Kidney (tissue), 22 donors: ENCODE measurements at places on chromosomes 7 and 10. TPM values are rescaled to one million over a fixed set of nuclear protein-coding genes. Genes with fewer than 3 reads are reported as not detected.

LRCH4 gene
- total RNA-seq = 62.9 TPM

GRID2IP gene
- 0.76 TPM for total RNA-seq

DPY19L1 gene
- 32.4 TPM for total RNA-seq

PON1 gene
- total RNA-seq = not detected

HOXA6 gene
- 22.0 TPM for total RNA-seq

KIF20B gene
- total RNA-seq = 7.3 TPM

C10orf53 gene
- not detected for total RNA-seq

CPA1 gene
- 0.50 TPM for total RNA-seq

DNA sequence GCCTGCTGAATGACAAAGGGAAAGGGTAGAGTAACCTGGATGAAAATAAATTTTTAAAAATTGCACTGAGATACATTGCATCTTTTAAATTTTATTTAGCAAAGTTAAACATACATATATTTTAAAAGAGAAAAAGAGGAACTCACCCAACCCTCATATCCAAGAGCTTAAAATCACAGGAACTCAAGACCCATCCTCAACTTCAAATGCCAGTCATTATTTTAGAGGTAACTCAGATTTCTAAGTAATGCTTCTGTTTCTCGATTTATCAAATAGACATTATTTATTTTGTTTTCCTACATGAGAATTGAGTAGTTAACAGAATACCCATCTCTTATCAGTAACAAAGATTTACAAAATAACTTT lies 32.4 kb upstream of the KMT2E start:
- DNase-seq = no peak
- no peak overlapping the region for H3K27ac ChIP-seq
- peaks cover 21% of the 10 kb centered on the region for H3K4me1 ChIP-seq
- H3K27me3 ChIP-seq = no peaks in the 10 kb centered on the region
- no peak overlapping the region for H3K4me3 ChIP-seq

DNA sequence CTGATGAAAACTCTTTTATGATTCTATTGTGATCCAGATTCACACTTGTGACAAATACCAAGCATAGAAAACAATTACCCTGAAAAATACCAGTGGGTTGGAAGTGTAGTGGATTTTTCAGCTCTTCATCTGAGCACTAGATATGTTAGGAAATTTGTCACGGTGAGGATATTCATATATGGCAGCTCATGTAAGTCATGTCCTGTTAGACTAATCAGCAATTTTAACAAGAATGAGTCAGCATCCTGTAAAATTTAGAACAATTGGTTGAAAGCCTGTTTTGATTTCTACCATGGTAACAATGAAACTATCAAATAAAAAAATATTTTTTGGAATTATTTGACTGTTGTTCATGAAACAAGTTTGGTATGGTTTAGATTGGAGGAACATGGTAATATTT lies 334.3 kb downstream of the CACNA2D1 start:
- H3K27me3 ChIP-seq = no peaks in the 10 kb centered on the region
- H3K4me1 ChIP-seq = no peaks in the 10 kb centered on the region
- no peak for DNase-seq

- H3K36me3 ChIP-seq = no peaks in the 10 kb centered on the region
- peaks cover 21% of the 10 kb centered on the region for H3K27me3 ChIP-seq
- peak; percentile 46 for DNase-seq
- H3K4me3 ChIP-seq = no peak within 1 kb of the TSS
- H3K27ac ChIP-seq = no peak within 1 kb of the TSS
Measured at GRCh38 chr10:66925896-66926715, at the start of gene LRRTM3. Gene LRRTM3 (plus strand): TSS chr10:66926036.

- H3K36me3 ChIP-seq = peaks cover 8% of the 10 kb centered on the region
- no peaks in the 10 kb centered on the region for H3K27me3 ChIP-seq
- H3K4me1 ChIP-seq = peaks cover 25% of the 10 kb centered on the region
- H3K4me3 ChIP-seq = no peak overlapping the region
- DNase-seq = no peak
Measured at GRCh38 chr7:157357129-157358040, 20.6 kb downstream of the DNAJB6 start.

- no peaks in the 10 kb centered on the region for H3K4me1 ChIP-seq
- H3K4me3 ChIP-seq = no peak overlapping the region
- no peaks in the 10 kb centered on the region for H3K36me3 ChIP-seq
- no peak overlapping the region for H3K27ac ChIP-seq
- H3K27me3 ChIP-seq = peaks cover 4% of the 10 kb centered on the region
- peak; percentile 22 for DNase-seq
Measured at GRCh38 chr10:123274306-123275135, 120.3 kb downstream of the BUB3 start.

GRCh38 chr7:129351320-129351719 lies 82.9 kb upstream of the STRIP2 start:
- no peaks in the 10 kb centered on the region for H3K36me3 ChIP-seq
- H3K4me3 ChIP-seq = no peak overlapping the region
- no peak overlapping the region for H3K27ac ChIP-seq
- DNase-seq = no peak

GRCh38 chr10:86446440-86446839 lies 75.2 kb downstream of the WAPL start:
- H3K36me3 ChIP-seq = peaks cover 2% of the 10 kb centered on the region
- no peak overlapping the region for H3K4me3 ChIP-seq
- H3K27ac ChIP-seq = no peak overlapping the region

GRCh38 chr10:122981066-122981464 lies 864 bp downstream of the PSTK start:
- H3K4me1 ChIP-seq = peaks cover 6% of the 10 kb centered on the region
- H3K4me3 ChIP-seq = peak overlapping the region; percentile 65
- no peaks in the 10 kb centered on the region for H3K27me3 ChIP-seq
- H3K36me3 ChIP-seq = no peaks in the 10 kb centered on the region
- peak; percentile 65 for DNase-seq

- H3K4me3 ChIP-seq = peak overlapping the region; percentile 95
- H3K27ac ChIP-seq = peak overlapping the region; percentile 99
- DNase-seq = no peak
- H3K4me1 ChIP-seq = peaks cover 2% of the 10 kb centered on the region
Measured at GRCh38 chr10:69123306-69123746, 652 bp upstream of the VPS26A start.

- no peaks in the 10 kb centered on the region for H3K27me3 ChIP-seq
- no peak for DNase-seq
- H3K4me1 ChIP-seq = no peaks in the 10 kb centered on the region
- H3K36me3 ChIP-seq = no peaks in the 10 kb centered on the region
Measured at GRCh38 chr7:87506246-87507180, 31.0 kb upstream of the ABCB4 start.

DNA sequence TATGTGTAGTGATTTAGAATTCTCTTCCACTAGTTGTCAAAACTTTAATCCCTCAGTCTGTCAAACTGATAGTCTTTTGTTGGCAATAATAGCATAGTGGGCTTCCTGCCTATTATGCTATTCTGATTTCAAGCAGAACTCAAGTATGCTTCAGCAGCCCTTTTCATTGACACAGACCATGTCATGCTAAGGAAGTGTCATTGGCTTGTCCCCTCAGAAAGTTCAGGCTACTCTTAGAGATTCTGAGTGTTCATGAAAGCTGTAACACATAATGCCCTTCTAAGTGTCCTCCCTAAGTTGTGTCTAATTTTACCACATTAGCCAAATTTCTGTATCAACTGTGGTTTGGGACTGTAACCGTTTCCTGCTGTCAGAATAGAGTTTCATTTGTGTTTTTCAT lies 198.7 kb downstream of the THSD7A start:
- no peaks in the 10 kb centered on the region for H3K36me3 ChIP-seq
- no peaks in the 10 kb centered on the region for H3K27me3 ChIP-seq
- H3K4me1 ChIP-seq = no peaks in the 10 kb centered on the region
- no peak overlapping the region for H3K4me3 ChIP-seq
- no peak for DNase-seq

- no peaks in the 10 kb centered on the region for H3K27me3 ChIP-seq
- H3K27ac ChIP-seq = no peak overlapping the region
- no peaks in the 10 kb centered on the region for H3K4me1 ChIP-seq
- H3K4me3 ChIP-seq = no peak overlapping the region
- H3K36me3 ChIP-seq = no peaks in the 10 kb centered on the region
- no peak for DNase-seq
Measured at GRCh38 chr10:65231148-65231547, 1694.7 kb upstream of the LRRTM3 start.

- no peaks in the 10 kb centered on the region for H3K36me3 ChIP-seq
- H3K27me3 ChIP-seq = no peaks in the 10 kb centered on the region
- H3K4me3 ChIP-seq = no peak overlapping the region
- no peak overlapping the region for H3K27ac ChIP-seq
Measured at GRCh38 chr10:12602521-12602920, 253.2 kb downstream of the CAMK1D start.

DNA sequence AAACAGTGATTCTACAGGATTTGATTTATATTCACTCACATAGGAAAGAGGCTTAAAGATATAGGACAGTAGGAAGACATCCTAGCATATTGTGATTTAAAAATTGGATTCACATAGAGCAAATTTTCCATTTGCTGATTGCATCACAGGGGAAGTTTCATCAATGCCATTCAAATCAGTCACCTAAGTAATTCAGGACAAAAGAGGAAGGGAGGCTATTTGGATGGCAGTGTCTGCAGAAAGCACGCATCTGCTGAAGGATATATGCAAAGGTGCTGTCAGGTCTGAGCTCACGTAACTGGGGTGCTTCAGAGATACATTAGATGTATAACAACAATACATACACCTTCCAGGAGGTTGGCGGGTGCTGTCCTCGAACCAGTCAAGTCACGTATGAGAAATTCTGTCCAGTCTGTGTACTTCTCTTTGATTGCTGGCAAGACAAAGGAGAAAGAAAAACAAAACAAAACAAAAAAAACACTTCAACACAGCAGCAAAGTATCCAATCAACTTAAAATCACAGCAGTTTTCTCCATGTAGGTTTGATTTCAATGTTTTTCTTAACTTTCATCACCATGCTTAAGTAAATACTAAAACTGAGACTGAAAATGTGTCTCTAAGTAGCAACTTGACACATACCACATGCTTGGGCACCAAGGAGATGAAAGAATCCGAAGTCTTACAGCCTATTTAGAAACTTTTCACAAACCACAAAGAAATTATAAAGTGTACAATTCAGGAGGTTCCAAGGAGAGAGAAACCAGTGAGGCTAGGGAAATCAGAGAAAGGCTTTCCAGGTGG lies 125.1 kb downstream of the SFMBT2 start:
- no peaks in the 10 kb centered on the region for H3K36me3 ChIP-seq
- DNase-seq = no peak
- H3K27ac ChIP-seq = no peak overlapping the region
- no peak overlapping the region for H3K4me3 ChIP-seq
- no peaks in the 10 kb centered on the region for H3K27me3 ChIP-seq

DNA sequence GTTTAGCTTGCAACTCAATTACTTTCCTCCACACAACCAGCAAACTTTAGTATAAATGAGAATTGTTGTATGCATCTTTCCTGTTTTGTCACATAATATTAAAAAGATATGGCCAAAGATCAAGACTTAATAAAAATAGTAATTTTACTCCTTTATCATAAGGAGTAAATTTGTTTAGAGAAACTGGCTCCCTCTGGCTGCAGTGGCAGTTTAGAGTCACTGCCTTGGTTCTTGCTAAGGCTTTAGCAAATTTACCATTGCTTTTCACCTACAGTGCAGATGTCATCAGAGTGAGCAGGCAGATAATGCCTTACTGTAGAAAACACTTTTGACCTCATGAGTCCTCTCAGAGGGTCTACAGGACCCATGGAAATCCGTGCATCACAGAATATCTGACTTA lies 2.6 kb downstream of the PRPF18 start:
- peaks cover 10% of the 10 kb centered on the region for H3K36me3 ChIP-seq
- H3K4me1 ChIP-seq = peaks cover 8% of the 10 kb centered on the region
- no peak for DNase-seq

DNA sequence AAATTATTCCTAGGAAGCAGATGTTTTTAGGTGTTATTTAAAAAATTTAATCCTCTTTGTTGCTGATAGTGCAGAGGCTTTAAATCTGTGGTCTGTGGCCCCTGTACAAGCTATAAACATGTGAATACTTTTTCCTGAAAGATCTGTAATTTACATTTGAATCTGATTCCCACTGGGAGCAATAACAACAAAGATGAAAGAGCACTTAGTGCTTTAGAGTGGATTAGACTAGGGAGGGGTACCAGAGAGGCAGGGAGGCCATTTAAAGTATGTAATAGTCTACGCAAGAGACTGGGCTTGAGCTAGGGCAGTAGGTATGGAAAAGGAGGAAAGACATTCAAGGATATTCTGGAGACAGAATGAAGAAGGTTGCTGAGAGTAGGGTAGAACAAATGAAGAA lies 19.1 kb downstream of the BTRC start:
- no peaks in the 10 kb centered on the region for H3K4me1 ChIP-seq
- DNase-seq = no peak
- H3K27me3 ChIP-seq = no peaks in the 10 kb centered on the region
- no peak overlapping the region for H3K4me3 ChIP-seq

DNA sequence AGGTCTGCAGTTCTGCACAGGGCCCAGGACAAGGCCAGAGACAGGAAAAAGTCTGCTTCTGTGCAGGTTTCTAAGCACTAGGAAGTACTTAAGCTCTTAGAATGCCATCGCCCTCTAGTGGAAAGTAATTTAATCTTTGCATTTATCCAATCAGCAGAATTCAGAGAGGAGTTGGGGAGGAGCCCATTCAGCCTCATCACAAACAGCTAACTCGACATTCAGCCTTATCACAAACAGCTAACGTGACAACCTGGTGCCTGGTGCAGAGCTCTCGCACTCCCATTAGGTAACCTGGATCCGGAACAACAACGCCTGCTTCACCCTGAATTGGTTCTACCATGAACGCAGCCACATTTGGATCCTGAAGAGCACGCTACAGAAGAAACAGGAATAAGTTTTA lies 15.2 kb downstream of the OAT start:
- H3K4me3 ChIP-seq = no peak overlapping the region
- H3K27ac ChIP-seq = no peak overlapping the region
- peaks cover 45% of the 10 kb centered on the region for H3K36me3 ChIP-seq
- H3K27me3 ChIP-seq = no peaks in the 10 kb centered on the region
- H3K4me1 ChIP-seq = no peaks in the 10 kb centered on the region

GRCh38 chr7:54485044-54485443 lies 57.1 kb upstream of the VSTM2A start:
- H3K27ac ChIP-seq = no peak overlapping the region
- H3K36me3 ChIP-seq = no peaks in the 10 kb centered on the region
- no peak overlapping the region for H3K4me3 ChIP-seq
- no peaks in the 10 kb centered on the region for H3K27me3 ChIP-seq
- no peak for DNase-seq

- no peaks in the 10 kb centered on the region for H3K4me1 ChIP-seq
- H3K36me3 ChIP-seq = no peaks in the 10 kb centered on the region
- DNase-seq = no peak
- no peaks in the 10 kb centered on the region for H3K27me3 ChIP-seq
Measured at GRCh38 chr10:91474009-91474408, 63.9 kb downstream of the HECTD2 start.

GRCh38 chr7:139899328-139899955 lies 70.4 kb downstream of the TBXAS1 start:
- no peak overlapping the region for H3K4me3 ChIP-seq
- no peaks in the 10 kb centered on the region for H3K4me1 ChIP-seq
- no peaks in the 10 kb centered on the region for H3K36me3 ChIP-seq

- no peaks in the 10 kb centered on the region for H3K27me3 ChIP-seq
- no peak overlapping the region for H3K4me3 ChIP-seq
- DNase-seq = peak; percentile 77
- no peak overlapping the region for H3K27ac ChIP-seq
Measured at GRCh38 chr7:73978661-73979563, 49.1 kb upstream of the ELN start.

GRCh38 chr7:156496865-156497264 lies 143.7 kb upstream of the RNF32 start:
- H3K4me1 ChIP-seq = no peaks in the 10 kb centered on the region
- no peaks in the 10 kb centered on the region for H3K36me3 ChIP-seq
- no peaks in the 10 kb centered on the region for H3K27me3 ChIP-seq
- H3K27ac ChIP-seq = no peak overlapping the region
